ENCODE measurements at places on chromosomes 2 and 18.

GRCh38 chr2:181258720-181259119 lies 198.5 kb upstream of the ITGA4 start:
- peak; percentile 73 for DNase-seq

DNA sequence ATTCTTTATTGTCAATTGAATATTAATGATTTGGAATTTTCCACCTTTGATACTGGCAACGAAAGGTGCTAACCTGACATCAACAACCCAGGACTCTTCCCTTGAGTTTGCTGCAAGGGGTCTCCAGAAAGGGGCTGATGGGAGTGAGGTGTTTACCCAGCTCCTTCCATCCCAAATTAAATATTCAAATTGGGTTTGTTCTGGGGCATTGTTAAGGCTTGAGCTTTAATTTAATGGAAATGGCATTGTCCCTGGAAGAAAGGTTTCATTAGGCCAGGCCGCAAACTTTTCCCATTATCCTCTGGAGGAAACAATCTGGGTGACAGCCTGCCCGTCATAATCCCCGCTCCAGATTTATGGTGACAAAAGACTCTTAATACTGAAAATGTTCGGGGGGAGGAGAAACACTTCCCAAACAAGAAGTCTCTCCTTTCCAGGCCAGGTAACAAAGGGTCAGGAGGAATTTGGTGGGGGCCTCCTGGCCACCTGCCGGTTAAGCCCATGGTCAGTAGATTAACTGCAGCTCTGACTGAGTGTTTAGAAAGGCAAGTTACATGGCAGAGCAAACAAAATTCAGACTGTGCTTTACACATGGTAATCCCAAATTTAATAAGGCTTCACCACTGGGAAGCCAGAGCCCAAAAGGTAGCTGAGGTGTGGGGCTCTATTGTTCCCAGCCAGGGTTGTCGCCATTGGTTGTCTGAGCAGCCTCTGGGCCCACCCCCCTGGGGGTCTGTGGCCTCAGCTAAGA lies 151.4 kb upstream of the SIX3 start:
- no peak for DNase-seq

DNA sequence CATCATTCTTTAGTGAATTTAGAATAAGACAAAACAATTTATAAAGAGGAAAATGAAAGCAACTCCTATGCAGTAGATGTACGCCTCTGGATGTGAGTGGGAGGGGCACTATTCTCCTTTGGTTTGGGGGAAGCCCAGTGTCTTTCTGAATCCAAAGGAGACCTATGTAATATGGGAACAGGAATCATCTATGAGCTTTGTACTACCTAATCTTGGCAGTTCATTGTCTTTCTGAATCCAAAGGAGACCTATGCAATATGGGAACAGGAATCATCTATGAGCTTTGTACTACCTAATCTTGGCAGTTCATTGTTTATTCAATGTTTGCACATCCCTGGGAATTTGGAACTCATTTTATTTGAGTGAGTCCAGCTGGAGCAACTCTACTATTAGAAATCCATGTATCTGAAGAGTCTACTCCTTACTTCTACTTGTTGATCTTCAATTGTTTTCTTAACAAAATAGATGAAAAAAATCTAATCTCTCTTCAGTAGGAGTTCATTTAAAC lies 401.1 kb upstream of the LRATD1 start:
- no peak for DNase-seq

GRCh38 chr18:59458575-59458974 lies 99.5 kb upstream of the LMAN1 start:
- DNase-seq, result no peak

GRCh38 chr2:142241016-142241415 lies 110.2 kb upstream of the LRP1B start:
- no peak for DNase-seq

- peak; percentile 78 for DNase-seq
Measured at GRCh38 chr2:112784199-112785189, at the start of gene IL1A. IL1A (minus strand) TSS chr2:112784493; CDS start chr2:112783770, 723 bp downstream.

GRCh38 chr18:64401268-64402060 lies 252.6 kb upstream of the LINC00305 start:
- no peak for DNase-seq

All from AG20443 (cell line).